ENCODE measurements at places on chromosomes 5 and 9. TPM values are rescaled to one million over a fixed set of nuclear protein-coding genes. Genes with fewer than 3 reads are reported as not detected.

ZNF300 gene
- 6.5 TPM for total RNA-seq

- H3K36me3 ChIP-seq: no peaks in the 10 kb centered on the region
- H3K27ac ChIP-seq: no peak overlapping the region
- no peak for DNase-seq
- H3K4me3 ChIP-seq: no peak overlapping the region
- H3K27me3 ChIP-seq: no peaks in the 10 kb centered on the region
- H3K4me1 ChIP-seq: no peaks in the 10 kb centered on the region
These were observed 53.3 kb downstream of the NREP start for GRCh38 chr5:111703662-111704061.

GRCh38 chr5:78698191-78698791 is 49.7 kb upstream of the LHFPL2 start:
- no peaks in the 10 kb centered on the region for H3K27me3 ChIP-seq
- peaks cover 18% of the 10 kb centered on the region for H3K4me1 ChIP-seq
- H3K36me3 ChIP-seq: no peaks in the 10 kb centered on the region
- no peak overlapping the region for H3K4me3 ChIP-seq
- no peak for DNase-seq

- H3K4me1 ChIP-seq: peaks cover 14% of the 10 kb centered on the region
These were observed 196.6 kb downstream of the FANCC start for GRCh38 chr9:95120781-95121370.

DNA sequence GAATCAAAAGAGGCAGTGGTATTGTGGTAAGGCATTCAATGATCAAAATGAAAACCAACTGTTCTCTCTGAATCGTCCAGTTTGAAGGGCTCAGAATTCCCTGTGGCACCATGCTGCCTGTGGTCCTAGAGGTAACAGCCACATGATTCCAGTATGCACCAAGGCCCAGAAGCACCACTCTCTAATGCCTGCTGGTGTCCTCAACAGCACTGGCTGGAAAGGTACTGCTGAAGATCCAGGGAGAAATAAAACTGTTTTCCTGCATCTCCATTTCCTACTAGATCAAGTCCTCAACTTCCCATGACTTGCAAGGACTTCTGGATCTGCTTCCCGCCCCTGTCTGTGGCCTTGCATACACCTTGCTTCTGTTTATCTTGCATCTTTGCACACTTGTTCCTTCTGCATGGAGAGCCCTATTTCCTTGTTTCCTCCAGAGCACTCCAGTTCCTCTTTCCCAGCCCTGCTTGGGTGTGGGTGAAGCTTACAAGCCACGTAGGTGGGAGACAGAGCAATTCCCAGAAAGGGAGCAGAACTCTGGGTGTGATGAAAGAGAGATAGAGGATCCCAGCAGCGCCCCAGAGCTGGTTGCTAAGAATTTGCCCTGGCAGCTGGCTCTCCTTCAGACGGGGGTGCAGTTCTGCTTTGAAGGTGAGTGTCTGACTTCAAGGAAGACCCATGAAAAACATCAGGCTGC is 41.0 kb upstream of the EQTN start:
- no peaks in the 10 kb centered on the region for H3K27me3 ChIP-seq
- H3K36me3 ChIP-seq: no peaks in the 10 kb centered on the region
- DNase-seq: peak; percentile 48
